ENCODE measurements at places on chromosomes 4 and X. TPM values are rescaled to one million over a fixed set of nuclear protein-coding genes. Genes with fewer than 3 reads are reported as not detected.

UNC5C gene
- polyA plus RNA-seq = 1.6 TPM

DNA sequence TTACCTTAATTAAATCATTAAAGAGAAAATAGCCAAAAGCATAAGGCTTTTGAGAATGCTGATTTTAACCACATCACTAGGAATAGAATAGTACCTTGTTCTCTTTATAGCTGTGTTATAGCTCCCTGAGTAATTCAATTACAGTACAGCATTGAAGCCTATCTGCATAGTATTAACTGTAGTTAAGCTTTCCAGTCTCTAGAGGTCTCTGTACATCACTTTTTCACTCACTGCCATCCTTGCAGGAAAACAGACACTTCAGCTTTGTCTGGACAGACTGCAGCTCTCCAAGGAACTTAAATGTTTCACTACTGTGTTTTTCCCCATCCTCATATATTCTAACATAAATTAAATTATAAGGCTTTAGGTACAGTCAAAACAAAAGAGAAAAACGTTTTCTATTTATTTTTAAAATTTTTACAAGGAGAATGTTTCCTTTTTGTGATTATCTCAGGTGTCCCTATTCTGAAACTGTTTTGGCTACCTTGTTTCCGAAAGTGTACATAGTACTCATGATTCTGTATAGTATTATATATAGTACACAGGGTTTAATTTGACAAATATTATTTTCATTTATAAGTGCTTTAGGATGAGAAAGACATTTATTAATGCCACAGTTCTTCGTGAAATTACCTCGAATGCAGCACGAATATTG is 407.9 kb downstream of the PCDH18 start:
- DNase-seq = peak; percentile 65

DNA sequence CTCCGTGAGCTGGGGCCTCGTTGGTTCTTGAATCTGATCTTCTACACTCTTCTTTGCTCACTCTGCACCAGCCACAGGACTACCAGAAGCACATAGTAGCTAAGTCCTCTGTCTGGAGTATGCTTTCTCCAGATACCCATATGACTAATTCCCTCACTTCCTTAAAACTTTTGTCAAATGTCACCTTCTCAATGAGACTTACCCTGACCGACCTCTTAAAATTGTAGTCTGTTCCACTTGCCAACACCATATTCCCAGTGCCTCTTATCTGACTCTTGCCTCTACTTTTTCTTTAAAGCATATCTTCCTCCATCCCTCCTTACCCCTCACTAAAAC is 10.0 kb downstream of the PARM1 start:
- DNase-seq = no peak

GRCh38 chrX:65841263-65841662 is 173.8 kb downstream of the MSN start:
- DNase-seq = no peak

- DNase-seq = peak; percentile 10
Observed at GRCh38 chrX:24515447-24515846, 50.4 kb downstream of the PDK3 start.

RP2 gene
- 8.5 TPM for polyA plus RNA-seq

- DNase-seq = no peak
Observed at GRCh38 chrX:20217906-20218305, 48.8 kb downstream of the RPS6KA3 start.

DNA sequence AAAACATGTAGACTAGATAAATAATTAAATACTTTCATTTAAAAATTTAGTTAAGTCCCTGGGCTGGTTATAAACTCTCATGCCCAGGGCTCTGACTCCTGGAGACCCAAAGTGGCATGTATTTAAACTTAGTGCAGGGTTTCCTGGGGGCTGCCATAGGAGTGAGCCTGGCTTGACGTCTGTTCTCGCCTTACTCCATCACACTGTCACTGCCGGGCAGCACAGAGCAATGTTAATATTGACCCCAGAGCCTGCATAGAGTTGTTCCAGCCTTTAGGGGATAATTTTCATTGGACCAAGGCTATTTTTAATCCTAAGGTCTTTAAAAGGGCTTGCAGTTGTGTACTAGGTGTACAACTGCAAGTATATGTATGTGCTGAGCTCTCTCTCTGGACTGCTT is 31.2 kb downstream of the KIAA0232 start:
- no peak for DNase-seq

- no peak for DNase-seq
Observed at GRCh38 chr4:137363496-137363895, 168.8 kb downstream of the PCDH18 start.

DNA sequence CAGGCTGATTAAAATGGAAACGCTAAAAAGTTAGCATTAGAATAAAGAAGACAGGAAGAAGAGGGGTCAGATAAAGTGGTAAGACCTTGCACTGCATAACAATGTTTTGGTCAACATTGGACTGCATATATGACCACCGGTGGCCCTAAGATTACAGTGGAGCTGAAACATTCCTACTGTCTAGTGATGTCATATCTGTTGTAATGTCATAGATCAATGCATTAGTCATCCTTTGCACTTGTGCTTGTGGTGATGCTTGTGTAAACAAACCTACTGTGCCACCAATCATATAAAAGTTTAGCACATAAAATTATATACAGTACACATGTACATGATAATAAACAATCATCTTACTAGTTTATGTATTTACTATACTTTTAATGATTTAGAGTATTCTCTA is 73.0 kb downstream of the TMEM165 start:
- no peak for DNase-seq

GRCh38 chrX:31449965-31450364 is 378.1 kb upstream of the FTHL17 start:
- DNase-seq = no peak

STAP1 gene
- 0.19 TPM for polyA plus RNA-seq

DNA sequence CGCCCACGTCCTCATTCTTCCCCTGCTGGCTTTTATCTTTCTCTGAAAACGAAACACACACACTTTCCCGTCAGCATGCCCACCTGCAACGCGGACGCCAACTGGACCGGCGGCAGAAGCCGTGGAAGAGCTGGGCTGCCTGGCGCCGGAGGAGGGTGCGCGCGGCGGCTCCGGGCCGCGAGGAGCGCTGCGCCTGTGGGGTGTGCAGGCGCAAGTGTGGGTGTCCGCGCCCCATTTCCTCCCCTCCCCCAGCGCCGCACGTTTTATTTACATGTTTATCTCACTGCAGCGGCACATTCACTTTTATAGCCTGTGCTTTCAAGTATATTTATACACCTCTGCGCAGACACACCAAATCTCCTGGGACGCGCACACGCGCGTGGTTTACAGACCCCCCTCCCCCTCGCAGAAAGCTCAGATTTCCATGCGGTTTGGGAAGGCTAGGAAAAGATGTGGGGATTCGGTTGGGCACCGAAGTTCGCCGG is 1.5 kb downstream of the PITX2 start:
- DNase-seq = no peak

DNA sequence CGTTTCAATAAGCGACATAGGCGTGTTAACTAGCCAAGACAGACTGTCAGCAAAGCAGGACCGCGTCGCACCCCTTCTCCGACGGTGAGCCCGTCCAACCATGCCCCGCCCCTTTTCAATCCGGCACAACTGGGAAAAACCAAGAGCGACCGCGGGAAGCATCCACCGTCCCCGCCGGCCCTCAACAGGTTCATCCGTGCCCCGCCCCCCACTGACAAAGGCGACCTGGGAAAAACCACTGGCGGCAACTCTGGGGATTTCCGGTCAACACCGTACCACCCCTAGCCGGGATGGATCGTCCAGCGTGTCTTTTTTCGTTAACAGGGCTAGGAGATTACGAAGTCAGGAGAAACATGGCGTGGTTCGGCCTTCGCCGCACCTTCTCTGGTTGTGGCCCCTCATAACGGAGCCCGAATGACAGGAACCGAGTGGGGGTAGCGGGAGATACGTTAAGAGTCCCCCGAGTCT is 377 bp downstream of the TIMM17B start:
- DNase-seq = peak; percentile 72

DNA sequence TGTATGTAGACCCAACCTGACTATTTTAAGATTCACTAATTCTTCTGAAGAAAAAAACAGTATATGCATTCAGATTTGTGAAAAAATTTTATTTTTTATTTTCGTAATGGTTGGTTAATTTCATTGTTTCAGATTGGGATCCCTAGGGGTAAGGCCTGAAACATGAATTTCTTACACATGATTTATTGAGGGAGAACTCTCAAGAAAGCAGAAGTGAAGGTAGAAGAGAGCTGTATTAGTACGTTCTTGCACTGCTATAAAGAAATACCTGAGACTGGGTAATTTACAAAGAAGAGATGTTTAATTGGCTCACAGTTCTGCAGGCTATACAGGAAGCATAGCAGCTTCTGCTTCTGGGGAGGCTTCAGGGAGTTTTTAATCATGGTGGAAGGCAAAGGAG is 611.9 kb upstream of the TECRL start:
- DNase-seq = no peak

GRCh38 chr4:3193531-3194203 is 55.3 kb upstream of the MSANTD1 start:
- DNase-seq = no peak

- DNase-seq = no peak
Observed at GRCh38 chrX:133876646-133877045, 108.7 kb downstream of the GPC3 start.

LEF1 gene
- 4.9 TPM for polyA plus RNA-seq

PROM1 gene
- 43.5 TPM for polyA plus RNA-seq

TFE3 gene
- polyA plus RNA-seq = 23.4 TPM

DNA sequence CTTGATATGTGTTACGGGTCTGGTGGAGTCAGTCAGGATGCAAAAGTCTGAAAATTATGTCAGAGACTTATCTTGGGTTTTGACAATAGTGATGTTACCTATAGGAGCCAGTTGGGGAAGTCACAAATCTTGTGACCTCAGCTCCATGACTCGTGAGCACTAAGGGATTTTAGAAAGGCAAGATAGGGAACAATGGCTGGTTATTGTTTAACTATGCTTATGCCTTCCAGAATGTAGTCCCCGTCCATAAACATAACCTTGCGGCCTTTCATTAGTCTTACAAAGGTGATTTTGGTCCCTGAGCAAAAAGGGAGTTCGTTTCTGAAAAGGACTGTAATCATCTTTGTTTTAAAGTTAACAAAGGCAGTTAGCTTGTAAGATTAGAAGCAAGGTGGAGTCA is 23.9 kb upstream of the GATB start:
- no peak for DNase-seq

GRCh38 chr4:95155759-95156451 is 392.9 kb downstream of the UNC5C start:
- no peak for DNase-seq

Measured in muscle of back (tissue), 13 donors.